ENCODE measurements at places on chromosomes 5 and 9.

DNA sequence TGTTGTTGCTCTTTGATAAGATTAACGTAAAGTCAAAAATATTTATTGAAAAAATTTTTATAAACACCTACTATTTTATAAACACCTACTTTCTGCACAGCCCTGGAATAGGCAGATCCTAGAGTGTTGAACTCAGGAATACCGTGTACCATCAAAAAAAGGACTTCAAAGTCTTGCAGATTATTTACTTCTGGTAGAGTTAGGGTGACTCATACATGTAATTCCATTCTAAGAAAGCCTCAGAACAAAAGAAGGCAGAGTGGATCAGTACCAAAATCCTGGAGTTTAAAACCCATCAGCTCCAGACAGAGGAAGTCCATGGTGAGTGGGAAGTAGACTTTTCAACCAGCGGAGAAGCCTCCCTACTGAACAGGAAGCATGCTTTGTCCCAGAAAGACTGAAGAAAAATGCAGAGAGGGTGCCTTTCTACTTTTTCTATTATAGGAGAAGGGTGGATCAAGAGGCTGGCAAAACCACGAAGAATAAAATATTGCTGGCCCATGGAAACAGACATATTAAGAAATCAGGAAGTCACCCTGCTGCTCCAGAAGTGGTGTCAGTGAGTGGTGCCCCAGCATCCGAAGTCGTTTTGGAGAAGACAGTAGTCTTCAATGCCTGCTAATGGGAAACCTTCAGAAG lies 45.1 kb upstream of the DAB2 start:
- DNase-seq = no peak

DNA sequence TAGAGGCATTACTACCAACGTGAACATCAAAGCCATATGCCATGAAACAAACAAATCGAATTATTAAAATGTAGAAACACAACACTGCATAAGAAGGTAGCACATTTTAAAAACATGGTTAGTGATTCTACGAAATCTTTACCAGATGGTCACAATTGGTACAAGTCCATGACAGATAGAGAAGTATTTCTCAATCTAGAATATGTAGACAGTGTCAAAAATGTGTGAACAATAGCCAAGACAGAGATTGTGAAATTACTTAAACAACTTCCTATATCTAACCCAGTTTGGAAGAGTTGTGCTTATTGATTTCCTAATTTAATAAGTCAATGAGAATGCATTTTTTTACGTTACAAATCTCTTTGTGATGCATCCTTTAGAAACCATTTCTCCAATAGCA lies 1121.6 kb downstream of the MAT2B start:
- DNase-seq = no peak

DNA sequence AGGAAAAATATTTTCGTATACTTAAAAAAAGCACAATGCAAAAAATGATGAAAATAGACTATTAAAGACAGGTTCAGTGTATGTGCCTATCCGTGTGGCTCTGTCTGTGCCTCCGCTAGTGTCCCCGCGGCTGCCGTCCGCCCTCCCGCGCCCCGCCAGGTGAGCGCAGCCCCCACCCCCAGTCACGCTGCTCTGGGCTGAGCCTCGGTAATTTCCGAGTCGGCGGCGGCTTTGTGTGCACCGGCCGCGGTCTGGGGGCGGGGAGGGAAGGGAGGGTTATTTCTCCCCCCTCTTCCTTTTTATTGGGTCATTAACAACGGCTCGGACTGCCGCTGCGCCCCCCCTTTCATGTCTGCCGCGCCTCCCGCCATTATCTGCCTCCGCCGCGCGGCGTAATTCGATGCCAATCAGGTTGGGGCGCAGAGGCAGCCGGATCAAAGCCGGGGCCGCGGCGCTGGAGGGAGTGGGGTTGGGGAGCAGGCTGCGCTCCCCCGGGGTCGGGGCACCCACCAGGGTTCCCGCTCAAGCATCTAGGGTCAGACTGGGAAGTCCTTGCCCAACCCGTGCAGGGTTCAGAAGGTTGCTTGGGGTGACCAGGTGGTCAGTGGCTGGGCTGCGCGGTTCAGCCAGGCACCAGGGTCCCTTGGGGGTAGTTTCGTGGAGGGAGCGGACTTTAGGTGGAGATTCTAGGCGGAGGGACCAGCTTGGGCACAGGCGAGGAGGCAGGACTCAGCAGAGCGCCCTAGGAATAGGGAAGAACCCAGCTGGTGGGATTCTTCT lies 39.5 kb upstream of the PSD2 start:
- DNase-seq = no peak

- DNase-seq = no peak
Measured at GRCh38 chr5:15489571-15490235, 10.3 kb upstream of the FBXL7 start.

- DNase-seq = no peak
Measured at GRCh38 chr9:137760426-137760825, 117.2 kb upstream of the CACNA1B start.

- no peak for DNase-seq
Measured at GRCh38 chr9:129474740-129475404, 146.0 kb downstream of the C9orf50 start.

GRCh38 chr5:81827500-81827899 lies 76.6 kb upstream of the SSBP2 start:
- DNase-seq = no peak

DNA sequence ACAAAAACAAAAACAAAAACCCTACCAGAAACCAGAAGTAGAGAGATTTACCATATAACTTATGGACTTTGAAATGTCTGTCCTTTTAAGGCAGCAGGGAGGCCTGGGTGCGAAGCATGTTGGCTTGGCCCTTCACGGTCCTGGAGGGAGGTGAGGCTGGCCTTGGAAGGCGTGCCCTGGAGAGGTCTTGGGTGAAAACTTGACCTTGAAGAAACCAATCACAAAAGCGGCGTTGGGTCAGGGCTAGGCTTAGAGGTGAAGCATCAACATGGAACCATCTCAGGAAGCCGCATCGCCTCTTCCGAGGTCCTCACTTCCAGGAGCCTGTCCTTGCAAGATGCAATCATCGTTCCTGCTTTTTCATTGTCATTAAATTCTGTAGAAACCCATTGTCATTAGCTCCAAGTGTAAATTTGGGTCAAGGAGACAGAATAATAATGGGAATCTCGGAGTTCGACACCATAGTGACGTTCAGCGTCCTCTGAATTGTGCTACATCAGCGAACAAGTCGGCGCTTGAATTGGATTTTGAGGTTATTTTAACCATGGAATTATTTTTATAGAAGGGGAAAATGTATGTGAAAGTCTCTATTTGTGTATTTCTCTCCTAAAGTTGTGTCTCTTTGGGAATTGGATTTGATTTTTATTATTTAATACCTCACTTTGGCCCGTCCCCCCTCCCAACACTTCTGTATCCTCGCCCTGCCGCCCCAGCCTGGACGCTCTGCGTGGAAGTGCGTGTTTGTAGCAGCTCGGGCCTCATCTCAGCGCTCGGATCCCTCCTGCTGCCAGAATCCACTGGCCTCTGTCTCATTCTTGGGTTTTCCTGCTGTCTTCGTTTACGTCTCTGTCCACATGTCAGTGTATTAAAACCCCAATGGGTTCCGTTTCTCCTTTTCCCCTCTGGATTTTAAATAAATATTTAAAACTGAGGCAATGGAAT lies 11.1 kb upstream of the ORM1 start:
- no peak for DNase-seq

DNA sequence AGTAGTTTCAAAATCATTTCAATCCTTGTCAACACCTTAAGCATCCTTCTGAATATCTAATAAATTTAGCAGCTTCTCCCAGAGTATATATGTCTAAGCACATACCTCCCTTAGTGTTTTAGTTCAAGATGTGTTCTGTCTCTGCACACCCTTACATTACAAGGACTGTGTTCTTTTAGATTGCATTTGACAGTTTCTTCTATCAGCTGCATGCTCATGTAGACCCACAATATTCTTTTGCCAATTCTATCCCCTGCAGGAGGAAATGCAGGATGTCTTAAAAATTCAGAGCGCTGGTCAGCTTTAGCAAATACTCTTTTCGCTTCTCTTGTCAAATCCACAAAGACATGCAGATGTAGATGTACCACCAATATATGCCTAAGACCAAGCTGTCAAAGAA lies 145.8 kb upstream of the SLC30A5 start:
- DNase-seq = no peak

- DNase-seq = no peak
Measured at GRCh38 chr5:1535646-1536045, 11.9 kb upstream of the LPCAT1 start.

GRCh38 chr5:63648376-63648775 lies 313.9 kb downstream of the HTR1A start:
- peak; percentile 1 for DNase-seq

- no peak for DNase-seq
Measured at GRCh38 chr5:88419931-88420330, 151.3 kb upstream of the TMEM161B start.

- DNase-seq = no peak
Measured at GRCh38 chr5:136109453-136110135, 23.1 kb upstream of the SMAD5 start.

DNA sequence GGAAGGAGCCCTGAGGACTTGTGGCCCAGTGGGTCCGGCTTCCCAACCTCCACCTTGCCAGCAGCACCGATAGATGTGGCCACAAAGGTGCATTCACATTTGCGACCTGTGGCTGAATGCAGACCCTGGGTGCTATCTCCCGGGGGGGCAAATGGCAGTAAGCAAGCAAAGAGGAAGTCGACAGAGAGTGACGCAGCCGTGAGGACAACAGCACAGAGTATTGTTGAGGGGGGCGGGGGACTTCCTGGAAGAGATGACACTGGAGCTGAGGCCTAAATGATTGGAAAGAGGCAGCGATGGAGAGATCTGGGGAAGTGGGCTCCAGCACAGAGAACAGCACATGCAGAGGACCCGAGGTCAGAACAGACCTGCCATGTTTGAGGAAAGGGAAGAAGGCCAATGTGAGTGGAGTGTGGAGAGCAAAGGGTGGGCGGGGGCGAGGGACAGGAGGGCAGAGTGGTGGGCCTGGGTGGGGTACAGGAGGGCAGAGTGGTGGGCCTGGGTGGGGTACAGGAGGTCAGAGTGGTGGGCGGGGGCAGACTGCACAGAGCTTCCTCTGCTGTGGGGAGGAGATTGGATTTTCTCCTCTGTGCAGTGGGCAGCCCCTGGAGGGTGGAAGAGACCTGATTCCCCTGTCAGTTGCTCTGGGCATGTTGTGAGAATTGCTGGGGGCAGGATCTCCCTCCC lies 42.6 kb downstream of the ADAMTS2 start:
- DNase-seq = no peak

- DNase-seq = no peak
Measured at GRCh38 chr5:93532370-93532769, 48.6 kb downstream of the NR2F1-AS1 start.

DNA sequence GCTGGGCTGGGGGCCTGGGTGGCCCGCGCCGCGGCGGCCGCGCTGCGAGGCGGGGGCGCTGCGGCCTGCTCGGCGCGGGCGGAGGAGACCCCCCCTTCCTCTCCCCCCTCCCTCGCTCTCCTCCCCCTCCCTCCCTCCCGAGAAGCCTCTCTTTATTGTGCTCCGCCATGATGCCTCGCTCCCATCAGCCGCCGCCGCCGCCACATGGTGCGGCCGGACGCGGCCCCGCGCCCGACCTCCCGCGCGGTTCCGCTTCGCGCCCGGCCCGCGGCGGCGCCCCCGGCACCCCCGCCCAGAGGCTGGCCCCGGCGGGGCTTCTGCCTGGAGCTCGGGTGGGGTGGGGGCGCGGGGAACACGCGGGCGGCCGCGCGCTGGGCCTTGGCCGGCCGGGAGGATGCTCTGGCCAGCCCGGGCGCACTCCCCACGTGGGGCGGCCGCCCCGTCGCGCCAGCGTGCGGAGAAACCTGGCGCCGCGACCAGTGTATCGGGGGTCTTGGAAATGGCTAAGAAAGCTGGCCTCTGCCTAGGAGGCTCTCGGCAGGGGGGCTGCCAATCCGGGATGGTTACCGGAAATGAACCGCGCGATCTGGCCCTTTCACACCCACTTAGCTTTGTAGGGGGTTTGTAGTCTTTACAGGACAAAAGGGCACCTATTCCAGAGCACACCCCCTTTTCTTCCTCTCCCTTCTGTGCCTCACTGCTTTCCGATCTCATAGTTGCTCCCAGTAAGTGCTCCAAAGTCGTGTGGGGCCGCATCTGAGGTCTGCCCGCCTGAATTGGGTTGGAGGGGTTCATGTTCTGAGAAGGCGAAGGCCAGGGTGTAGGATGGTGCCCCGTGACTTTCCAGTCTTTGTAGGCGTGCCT lies 1.0 kb downstream of the SET start:
- DNase-seq = peak; percentile 71

GRCh38 chr5:62331921-62332320 lies 25.9 kb downstream of the KIF2A start:
- DNase-seq = no peak

DNA sequence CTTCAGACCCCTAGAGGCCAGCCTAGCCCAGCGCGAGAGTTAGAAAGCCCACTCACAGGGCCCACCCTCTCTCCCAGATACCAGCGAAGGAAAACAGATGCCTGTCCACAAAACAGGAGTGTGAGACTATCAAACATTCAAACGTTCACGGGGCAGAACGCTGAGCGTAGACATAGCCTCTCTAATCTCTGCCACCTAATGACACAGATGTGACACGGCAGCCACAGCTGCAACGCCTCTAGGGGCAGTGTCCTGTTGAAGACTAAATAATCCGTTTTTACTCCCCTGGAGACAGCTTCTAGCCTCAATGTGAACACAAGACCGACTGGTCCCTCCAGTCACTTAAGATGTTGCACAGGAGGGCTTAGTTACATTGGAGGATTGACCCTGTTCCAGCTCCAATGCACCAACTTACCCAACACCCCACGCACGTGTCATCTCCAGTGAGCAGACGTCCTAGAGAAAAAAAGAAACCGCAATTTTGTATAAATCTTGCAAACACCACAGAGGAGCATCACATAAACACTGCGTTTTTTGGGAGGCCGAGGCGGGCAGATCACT lies 14.3 kb downstream of the DIPK1B start:
- DNase-seq = peak; percentile 90

- no peak for DNase-seq
Measured at GRCh38 chr9:16046713-16047112, 493.9 kb downstream of the CCDC171 start.

DNA sequence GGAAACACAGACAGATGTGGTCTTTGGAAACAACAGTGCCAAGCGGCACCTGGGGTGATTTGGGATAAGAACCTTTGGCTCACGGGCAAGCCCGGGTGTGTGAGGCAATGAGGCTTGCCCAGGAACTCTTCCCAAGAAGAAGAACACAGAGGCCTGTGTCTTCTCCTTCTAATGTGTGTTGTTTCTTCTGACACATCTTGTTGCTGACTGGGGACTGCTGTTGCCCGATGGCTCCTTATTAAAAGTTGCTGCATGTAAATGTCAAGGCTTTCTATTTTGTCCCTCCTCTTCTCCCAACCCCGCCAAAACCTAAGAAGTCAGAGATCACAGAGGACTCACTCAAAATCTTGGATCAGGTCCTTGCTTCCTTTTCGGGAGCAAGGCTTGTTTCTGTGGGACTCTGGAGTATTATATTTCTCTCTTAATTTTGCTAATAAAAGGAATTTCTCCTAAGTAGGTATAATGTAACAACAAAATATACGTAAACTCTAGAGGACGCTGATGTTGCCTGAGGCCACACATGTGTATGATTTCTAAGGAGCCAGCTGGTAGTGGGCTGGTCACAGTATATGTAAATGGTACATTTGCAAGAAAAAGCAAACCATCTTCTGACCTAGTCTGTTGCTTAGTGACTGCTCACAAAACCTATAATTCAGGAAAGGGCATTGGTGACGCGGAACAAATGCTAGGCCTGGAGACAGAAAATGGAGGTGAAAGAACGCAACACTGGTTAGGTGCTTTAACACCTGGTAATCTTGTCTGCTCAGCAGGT lies 232.5 kb downstream of the GADD45G start:
- DNase-seq = no peak

All from RKO (cell line).